Endothelial cell (in vitro differentiated cells): ENCODE measurements at places on chromosomes 5 and 9.

GRCh38 chr5:163498886-163499285 is 6.5 kb upstream of the MAT2B start:
- no peak for DNase-seq

DNA sequence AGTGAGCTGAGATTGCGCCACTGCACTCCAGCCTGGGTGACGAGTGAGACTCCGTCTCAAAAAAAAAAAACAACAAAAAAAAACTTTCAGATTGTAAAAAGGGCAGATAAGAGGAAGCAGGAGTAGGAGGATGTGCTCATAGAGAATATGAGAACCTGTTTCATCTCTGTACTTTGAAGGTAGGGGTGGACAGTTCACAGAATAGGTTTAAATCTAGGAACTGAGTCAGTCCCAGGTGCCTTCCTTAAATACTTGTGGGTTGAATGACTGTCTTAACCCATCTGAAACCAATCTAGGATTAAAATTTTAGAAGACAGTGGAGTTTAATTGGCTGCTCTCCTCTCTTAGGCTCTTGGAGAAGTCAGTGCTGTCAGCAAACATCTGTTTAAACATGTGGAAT is 12.4 kb downstream of the POLK start:
- DNase-seq: no peak

DNA sequence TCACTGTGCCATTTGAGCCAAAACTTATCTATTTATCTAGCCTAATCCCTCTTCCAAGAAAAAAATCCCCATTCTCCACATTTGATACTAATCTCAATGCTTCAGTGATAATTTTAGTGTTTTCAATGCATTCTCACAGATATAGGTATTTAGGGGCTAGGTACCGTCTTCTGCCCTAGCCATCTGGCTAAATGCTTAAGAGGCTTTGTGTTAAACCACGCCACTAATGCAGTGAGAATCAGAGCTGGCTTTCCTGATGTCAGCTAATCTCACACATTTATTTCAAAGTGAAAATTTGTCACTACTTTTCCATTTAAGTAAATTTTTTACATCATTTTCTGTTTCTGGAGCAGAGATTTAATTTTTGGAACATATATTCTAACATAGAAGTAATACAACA is 479.7 kb downstream of the MAN2A1 start:
- no peak for DNase-seq

DNA sequence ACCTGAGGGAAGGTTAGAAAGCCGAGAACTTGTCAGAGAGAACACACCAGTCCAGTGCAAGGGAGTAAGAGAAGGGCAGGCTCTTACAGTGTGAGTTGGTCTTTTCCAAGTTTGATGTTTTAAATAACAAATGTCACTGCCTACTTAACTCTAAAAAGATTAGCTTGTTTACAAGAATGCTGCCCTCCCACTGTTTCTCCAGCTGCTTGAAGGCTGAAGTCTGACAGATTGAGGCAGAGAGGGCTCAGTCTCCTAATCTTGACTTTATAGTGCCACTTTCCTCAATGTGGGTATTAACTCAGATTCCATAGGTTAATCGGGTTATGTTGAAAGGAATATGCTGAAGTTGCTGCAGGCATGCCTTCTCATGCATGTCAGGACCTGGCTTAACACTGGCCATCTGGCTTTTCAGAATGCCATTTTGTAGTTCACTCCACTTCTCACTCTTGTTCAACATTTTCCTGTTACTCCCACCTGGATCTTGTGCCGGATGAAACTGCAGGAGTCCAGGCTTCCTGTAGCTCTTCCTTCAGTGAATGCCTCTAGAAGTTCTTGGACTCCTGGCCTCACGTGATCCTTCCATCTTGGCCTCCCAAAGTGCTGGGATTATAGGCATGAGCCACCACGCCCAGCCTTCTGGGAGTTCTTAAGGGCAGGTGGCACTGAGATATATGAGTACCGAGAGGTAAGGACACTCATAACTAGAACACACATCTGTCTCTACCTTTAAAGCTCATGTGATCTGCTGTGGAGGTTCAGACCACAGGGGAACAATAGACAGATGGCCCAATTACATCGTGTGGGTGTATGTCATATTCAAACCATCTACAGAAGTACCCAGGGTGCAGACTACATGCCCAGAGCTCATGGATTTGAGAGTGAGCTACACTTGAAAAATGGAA is 249.7 kb downstream of the ARHGAP26 start:
- no peak for DNase-seq

- DNase-seq: no peak
These were observed 429.3 kb downstream of the CCDC171 start for GRCh38 chr9:15982182-15982581.

DNA sequence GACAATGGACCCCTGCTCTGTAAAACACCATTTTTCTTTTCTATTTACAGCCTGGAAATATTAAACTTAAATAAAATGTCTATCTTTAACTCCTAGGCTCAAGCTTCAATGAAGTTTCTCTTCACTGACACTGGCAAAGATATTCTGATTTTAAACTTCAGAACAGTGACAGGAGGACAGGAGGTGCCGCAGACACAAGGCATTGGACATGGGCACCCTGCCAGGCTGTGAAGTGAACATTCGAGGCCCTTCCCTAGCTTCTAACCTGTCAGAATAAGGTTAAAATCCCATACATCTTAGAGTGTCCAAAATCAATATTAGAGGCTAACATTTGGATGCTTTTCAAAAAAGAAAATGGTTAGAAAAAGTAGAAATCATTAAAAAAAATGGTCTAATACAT is 9.2 kb downstream of the SEMA5A start:
- no peak for DNase-seq

DNA sequence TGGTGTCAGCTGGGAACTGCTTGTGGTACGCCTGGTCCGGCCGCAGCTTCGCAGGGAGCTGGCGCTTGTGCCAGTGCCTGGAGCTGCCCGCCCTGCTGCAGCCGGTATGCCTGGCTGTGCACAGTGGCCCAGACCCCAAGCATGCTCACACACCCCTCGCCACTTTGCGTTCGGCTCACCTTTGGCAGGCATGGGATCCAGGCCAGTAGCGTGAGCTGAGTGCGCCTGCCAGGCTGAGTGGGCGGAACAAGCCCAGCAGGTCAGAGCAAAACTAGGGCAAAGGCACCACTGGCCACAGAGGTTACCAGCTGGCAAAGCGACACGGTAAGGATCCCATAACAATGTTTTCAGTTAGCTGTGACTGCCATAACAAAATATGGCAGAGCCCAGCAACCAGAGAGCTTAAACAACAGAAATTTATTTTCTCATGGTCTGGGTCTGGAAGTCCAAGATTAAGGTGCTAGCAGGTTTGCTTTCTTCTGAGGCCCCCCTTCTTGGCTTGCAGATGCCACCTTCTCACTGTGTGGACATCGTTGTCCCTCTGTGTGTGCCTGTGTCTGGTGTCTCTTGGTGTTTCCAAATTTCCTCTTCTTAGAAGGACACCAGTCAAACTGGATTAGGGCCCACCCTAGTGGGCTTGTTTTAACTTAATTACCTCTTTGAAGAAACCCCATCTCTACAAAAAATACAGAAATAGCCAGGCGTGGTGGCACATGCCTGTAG is 61.6 kb downstream of the PSAT1 start:
- DNase-seq: no peak

DNA sequence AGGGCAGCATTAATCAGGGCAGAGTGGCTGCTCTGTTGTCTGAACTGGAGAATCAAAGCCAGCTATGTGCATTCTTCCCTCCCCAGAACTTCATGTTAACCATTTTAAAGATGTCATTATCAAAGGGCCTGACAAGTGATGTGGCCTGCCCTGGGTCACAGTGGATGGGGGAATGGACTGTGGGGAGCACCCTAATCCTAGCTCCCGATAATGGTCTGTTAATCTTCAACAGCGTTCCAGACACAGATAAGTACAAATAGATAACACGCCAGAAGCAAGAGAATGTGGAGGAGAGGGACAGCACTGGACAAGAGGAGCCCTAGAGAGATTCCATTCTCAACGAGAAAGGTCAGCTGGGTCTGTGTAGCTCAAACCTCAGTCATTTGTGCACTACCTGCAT is 77.5 kb downstream of the DPYSL3 start:
- DNase-seq: no peak

DNA sequence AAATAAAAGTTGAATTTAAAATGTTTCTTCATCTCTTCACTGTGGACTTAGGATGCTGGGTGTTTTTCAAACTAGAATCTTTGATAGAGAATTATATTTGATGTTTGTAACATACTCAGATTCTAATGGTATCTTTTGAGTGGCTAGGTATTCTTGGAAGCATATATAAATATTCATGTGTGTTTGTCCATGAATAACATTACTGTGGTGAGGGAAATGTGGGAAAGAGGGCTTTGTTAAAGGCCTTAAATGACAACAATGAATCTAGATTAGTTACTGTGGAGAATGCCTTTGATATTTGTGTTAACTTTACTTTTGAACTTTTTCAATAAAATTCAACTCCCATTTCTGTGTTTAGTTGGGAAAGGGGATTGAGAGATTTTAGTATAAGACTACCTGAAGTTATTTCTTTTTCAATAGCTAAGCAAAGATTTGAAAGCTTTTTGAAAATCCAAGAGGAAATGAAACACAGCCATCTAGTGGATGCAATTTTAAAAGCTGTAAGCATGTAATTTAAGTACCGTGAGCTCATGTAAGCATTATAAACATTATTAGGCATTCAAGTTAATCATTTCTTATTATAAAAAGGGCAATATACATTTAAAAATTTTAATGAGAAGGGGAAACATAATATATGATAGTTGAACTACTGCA is 69.6 kb downstream of the CCDC171 start:
- no peak for DNase-seq

DNA sequence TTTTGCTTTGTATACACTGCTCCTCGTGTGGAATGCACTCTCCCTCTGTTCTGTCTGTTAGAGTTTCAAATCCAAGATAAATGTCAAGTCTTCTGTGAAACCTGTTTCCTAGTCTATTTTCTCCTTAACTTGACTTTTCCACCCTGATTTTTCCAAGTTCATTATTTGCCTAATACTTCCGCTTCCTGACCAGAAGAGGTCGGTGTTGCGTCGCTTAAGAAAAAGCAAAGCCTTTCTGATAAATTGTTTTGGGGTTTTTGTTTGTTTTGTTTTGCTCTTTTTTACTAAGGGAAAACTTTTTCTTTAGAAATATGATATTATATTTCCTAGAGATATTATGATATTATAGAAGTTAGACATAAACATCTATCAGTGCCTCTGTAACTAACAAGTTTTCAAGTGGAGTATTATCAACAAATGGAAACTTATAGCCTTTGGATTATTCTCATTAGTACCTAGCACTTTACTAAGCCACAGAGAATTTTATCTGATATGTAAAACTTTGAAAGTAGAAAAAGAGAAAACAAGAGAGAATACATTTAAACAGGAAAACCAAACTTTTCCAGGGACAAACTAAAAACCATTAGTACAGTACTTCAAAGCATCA is 55.8 kb downstream of the PHAX start:
- no peak for DNase-seq

DNA sequence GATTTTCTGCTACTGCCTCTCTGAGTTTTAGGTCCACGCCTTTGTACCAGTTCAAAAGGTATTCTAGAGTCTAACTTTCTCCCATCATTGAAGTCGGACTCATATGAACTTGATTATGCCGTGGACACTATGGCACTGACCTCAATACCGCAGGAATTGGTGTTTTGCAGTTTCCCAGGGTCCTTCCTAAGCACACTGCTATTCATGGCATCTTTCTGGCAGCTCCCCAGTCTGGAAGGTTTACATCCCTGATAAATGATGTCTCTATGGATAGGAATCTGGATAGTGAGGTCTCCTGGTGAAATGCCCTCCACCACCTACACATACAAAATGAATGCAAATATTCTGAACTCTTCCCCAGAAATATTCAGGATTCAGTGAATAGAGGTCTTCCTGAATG is 422.2 kb downstream of the CTNND2 start:
- DNase-seq: no peak

DNA sequence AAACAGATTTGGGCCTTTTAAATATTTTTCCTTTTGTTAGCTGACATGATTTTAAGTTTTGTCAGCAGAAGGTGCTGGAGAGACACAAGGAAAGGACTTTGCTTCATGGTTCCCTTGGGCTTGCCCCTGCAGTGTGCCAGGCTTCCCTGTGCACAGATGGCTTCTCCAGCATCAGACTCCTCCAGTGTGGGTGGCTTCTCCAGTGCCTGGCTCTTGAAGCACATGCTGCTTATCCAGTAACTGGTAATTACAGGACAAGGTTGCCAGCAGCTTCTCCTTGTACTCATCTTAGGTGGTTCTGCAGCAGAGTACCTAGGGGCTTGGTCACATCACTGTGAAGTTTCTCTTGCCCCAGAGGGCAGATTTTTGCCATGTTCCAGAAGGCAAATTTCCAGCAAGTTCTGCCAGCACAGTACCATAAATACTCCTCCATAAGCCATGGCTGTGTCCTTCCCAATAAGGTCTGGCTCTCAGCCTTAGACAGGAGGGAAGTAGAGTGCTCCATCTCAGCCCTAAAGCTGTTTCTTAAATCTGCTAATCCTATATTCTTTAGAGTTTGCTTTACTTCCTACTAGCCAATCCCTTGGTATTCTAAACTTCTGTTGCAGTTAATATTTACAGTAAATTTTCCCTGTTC is 62.4 kb downstream of the PJA2 start:
- DNase-seq: no peak

GRCh38 chr5:82115858-82116257 is 144.0 kb downstream of the ATG10 start:
- no peak for DNase-seq
